NCI-H345 (cell line): ENCODE measurements at places on chromosomes 1 and 21.

- DNase-seq = no peak
Measured at GRCh38 chr1:93578911-93579825, 102.5 kb downstream of the BCAR3 start.

GRCh38 chr1:206808615-206809014, 36.3 kb upstream of the IL10 start:
- no peak for DNase-seq

DNA sequence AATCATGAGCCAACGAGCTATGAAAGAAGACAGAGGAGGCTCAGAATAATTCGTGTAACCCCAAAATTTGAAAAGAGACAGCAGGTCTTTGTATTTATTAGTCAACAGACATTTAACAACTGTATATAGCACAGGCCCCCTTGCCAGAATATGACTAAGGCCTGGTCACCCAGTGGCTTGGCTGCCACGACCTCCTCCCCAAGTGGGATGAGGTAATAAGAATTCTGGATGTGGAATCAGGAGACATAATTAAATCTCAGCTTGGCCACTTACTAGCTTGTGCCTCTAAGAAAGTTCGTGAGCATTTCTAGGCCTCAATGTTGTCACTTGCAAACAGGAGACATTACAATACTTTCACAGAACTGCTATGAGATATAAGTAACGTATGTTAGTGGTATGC, 134.2 kb upstream of the TNFSF4 start:
- DNase-seq = no peak

DNA sequence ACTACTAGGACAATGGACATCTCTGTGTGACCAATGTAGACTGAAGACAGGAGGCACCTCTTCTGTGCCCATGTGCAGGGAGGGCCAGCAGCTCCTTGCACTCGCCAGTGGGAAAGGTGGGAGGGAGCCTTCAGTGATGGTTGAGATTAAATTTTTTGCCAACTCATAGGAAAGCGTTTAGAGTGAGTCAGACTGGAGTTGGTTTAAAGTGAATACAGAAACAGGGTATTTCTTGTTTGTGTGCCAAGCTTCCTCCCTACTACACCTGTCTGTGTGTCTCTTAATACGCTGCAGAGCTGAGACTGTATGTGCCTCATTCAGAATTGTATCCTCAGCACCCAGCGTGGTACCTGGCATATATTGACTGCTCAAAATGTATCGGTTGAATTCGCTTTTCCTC, 13.5 kb upstream of the COL16A1 start:
- no peak for DNase-seq

DNA sequence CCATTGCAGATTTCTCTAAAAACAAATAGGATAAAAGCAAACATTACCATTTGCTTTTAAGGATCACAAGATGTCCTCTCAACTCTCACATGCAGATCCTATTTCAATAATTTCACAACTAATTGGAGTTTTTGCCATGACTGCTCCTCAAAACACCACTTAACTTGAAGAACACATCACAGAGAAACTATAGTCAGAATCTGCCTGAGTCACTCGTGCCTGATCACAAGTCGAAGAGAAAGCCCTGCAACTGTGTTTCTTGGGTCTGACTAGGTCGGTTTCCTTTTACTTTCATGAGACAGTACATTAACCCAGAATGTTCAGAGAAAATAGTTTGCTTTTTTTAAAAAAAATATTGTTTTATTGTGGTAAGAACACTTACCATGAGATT, 46.3 kb upstream of the SMYD2 start:
- DNase-seq = peak; percentile 75

DNA sequence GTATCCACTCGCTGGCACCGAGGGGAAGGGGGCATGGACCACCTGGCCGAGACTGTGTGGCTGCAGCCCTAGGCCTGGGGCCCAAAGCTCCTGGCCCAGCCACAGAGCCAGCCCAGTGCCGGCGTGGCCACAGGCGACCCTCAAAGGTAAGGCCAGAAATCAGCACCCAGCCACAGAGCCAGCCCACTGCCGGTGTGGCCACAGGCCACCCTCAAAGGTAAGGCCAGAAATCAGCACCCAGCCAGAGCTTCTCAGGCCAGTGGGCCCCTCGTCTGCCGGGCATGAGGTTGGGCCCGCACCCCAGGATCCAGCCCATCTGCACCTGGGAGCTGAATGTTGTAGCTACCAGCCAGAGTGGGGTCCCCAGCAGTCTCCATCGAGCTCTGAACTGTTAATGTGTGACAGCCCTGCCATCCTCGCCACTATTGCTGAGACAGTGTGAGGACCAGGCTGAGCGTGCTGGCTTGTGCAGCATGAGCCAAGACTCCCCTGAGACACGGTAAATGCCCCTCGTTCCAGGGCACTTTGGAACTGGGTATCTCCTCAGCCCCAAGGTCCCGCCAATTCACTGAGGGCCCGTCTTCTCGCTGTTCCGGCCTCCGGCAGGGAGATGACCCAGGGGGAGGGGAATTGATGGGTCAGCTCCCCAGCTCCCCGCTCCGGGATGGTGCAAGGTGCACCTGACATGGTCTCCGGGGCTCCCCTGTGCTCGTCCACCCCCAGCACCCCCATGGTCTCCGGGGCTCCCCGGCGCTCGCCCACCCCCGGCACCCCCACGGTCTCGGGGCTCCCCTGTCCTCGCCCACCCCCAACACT, 4.7 kb upstream of the FTCD start:
- DNase-seq = no peak

GRCh38 chr1:197141575-197141974, 4.9 kb downstream of the ASPM start:
- DNase-seq = no peak

DNA sequence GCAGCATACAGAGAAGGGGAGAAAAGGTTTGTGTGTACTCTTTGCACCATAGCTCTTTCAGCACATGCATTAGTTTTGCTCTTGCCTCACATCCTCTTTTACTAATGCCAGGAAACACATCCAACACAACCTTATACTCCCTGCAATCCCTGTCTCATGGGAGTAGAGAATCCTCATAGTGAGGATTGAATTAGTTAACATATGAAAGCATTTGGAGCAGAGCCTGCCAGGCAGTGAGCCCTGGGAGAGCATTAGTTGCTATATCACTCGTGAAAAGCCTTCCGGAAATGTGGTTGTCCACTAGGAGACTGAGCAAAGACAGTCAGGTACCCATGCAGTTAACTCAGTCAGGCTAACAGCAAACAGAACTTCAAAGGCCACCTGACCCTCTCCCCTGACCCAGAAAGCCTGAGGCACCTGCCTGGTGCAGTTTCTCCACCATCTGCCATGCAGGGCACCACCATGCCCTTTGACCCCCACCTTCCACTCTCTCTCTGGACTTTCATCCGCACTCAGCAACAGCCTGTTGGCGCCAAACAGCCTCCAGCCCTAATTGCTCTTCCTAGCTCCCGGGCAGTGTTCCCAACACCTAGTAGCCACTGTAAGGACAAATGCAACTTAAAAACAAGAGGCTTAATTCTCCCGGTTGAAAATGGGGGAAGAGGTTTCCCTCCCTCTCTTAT, 14.9 kb upstream of the AGT start:
- DNase-seq = no peak

- peak; percentile 57 for DNase-seq
Measured at GRCh38 chr1:43978551-43979260, at the start of gene B4GALT2. Gene B4GALT2, plus strand, starts transcription at chr1:43979210. Its CDS starts 1,951 bp downstream, at chr1:43981161.

DNA sequence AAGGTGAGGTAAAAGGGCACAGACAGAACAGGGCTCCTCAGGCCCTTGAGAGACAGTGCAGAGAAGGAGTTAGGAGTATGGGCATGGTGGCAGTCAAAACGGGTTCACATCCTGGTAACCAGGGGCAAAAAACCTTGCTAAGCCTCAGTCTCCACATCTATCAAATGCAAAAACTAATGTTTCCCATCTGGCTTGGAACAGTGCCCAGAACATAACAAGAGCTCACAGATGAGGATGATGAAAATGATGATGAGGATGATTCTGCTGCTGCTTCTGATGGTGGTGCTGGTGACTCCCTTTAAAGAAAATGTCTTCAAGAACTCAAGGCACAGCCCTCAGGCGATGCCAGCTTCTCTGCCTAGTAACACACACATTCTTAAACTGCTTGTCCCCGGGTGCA, 24.1 kb downstream of the HHIPL2 start:
- DNase-seq = no peak

- no peak for DNase-seq
Measured at GRCh38 chr1:221992427-221992826, 250.5 kb upstream of the DUSP10 start.
